ENCODE measurements at places on chromosomes 5 and 9. TPM values are rescaled to one million over a fixed set of nuclear protein-coding genes. Genes with fewer than 3 reads are reported as not detected.

EDIL3 gene
- total RNA-seq: 42.4 TPM

SGCD gene
- 7.5 TPM for total RNA-seq

JADE2 gene
- 86.7 TPM for total RNA-seq

CNTNAP3B gene
- 9.3 TPM for total RNA-seq

TRIM7 gene
- total RNA-seq: 4.9 TPM

SPATA31E1 gene
- not detected for total RNA-seq

GRCh38 chr5:107951309-107951708 lies 280.6 kb upstream of the EFNA5 start:
- DNase-seq: no peak

DNA sequence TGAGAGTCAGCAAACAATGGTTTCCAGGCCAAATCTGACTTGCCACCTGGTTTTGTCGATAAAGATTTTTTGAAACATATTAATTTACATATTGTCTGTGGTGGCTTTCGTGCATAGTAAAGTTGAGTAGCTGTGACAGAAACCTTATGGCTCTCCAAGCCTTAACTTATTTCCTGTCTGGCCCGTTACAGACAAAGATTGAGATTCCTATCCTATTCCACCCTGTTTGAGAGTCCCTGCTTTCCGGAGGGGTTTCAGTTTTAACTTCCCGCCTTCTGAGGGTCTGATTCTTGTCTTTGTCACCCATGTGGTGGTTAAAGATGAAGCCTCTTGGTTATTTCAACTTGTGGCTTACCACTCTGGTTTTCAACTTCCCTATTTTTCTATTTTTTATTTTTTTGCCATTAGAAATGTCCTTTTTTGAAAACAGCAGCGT lies 11.4 kb downstream of the OTULIN start:
- DNase-seq: no peak

GRCh38 chr9:85536076-85536475 lies 205.7 kb downstream of the AGTPBP1 start:
- DNase-seq: no peak

DNA sequence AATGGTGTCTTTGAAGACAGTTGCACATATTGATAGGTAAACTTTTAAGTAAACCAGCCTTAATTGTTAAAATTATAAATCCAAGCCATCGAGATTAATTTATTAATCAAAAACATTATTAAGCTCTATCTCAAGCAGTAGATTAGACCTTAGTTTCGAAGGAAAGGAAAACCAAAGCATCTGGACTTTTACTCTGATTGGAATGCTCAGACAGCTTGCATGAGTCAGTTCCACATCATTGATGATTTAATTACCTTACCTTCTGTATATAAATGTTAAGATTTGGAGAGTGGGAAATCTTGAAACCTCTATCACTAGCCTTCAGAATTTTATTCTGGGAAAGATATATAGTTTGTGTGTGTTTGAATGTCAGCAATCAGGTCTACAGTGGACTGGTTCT lies 23.9 kb downstream of the DCP2 start:
- DNase-seq: no peak

GRCh38 chr9:87909310-87910041 lies 8.3 kb upstream of the SPATA31C1 start:
- DNase-seq: no peak

DNA sequence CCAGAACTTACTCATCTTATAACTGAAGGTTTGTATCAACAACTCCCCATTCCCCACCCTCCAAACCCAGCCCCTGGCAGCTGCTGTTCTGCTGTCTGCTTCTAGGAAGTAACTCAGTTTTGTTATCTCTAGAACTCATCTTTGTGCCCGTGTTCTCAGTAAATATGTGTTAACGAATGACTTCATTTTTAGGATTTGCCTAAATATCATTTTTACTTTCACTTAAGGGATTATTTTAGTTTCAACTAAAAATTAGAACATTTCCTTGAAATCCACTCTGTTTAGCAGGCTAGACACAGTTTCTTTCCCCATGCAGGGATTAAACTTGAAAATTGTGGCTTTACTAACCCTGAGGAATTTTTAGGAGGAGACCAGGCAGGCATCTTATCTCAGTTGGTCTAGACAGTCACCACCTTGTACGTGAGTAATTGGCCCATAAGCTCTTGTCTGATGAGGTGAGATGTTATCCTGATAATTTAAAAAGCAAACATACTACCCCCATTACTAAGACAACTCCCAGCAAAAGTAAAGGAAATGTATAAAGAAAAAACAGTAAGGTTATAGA lies 68.2 kb upstream of the TNFAIP8 start:
- DNase-seq: no peak

- peak; percentile 70 for DNase-seq
These were observed 76.6 kb upstream of the TBCA start for GRCh38 chr5:77852514-77853352.

DNA sequence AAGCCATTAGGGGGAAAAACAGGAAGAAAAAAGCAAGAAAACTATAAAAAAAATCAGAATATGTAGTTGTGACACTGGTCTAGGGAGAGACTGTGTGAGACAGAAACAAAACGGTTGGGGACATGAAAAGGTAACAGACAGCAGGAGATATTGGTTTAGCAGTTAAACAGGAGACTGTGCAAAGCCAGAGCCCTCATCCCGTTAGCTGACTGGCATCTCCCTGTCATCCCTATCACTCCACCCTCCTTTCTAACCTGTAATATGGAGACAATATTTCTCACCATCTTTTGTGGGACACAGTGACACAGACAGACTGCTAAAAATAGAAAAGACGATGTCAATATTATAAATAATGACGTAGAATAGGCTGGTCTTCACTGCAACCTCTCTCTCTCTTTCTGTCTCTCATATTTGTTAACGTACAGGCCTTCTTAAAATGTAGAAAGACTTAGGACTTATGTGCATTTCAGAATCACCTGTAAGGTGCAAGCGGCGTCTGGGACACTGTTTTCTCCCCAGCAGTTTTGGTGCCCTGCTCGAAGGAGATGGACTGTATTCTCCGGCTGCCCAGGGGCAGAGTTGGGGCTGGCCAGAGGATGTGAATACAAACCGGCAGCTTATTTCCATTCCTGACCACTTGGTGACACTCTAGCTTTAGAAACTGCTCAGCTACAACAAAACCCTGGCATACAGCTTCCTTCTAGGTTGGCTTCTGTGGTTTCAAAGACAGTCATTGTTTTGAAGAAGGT lies 190.6 kb downstream of the MAT2B start:
- no peak for DNase-seq

DNA sequence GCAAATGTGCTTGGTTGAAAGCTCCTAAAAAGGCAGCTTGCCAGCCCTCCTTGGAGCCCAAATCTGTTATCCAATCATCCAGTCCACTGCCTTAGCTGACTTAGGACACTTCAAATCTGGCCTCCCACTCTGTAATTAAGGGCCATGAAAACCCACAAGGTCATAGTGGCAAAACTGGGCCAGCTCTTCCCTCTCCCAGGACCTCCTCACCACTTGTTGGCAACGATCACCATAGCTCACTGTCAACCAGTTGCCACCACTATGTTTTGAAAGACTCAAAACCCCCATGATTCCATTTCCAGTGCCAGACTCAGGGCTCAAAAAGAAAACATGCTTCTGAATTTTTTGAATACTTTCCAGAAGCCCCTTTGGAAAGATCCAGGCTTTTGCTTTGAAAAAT lies 107.5 kb downstream of the NREP start:
- no peak for DNase-seq

DNA sequence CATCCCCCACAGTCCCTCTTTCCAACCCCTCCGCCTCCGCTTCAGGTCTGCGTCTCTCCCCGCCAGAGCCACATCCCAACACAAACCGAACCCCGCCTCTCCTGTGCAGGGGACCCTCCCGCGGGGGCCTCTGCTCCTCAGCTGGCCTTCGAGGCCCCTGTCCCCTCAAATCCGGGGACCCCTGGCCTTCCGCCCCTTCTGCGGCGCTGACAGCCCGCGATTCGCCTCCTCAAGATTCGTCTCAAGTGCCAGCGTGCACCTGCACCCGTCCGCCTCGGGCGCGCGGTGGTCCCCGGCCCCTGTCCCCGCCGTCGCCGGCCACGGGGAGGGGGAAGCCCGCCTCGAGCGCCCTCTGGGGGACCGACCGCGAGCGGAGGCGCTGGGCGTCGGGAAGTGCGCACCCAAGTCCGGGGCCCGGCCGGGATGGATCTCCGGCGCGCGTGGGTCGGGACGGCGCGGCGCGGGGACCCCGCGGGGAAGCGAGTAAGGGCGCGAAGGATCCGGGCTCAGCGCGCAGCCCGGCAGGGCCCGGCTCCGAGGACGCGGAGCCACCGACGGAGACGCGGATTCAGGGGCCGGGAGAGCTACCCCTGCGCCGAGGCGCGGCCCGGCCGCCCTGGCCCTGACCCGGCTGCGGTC lies 623 bp downstream of the FLT4 start:
- peak; percentile 65 for DNase-seq

- peak; percentile 19 for DNase-seq
These were observed 372.9 kb upstream of the IRX2 start for GRCh38 chr5:3124410-3124809.

DNA sequence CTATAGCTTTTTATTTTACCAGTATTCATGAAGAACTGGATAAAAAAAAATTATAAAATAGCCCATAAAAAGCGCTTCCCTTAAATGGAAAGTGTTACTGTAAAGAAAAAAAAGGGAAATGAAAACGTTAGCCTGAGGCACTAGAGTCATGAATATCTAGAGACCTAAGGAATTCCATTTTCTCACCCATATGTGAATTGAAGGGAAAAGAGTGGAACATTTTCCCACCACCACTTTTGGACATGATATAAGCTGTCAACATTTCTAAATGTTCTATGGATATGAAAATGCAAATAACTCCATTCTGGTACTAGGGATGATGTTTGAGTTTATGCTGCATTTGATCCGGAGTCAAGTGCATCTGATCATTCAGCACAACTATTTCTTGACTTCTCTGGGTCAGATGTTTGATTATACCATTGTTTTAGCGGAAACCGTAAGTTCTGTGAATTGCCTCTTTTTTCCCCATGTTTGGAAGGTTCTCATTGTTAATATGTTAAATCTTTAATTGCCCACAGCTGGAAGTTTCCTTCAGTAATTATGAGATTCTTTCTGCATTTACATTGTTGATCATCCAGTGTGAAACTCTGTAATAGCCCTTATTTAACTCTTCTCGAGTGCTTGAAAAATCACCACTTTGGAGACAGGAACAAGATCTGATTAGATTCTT lies 467.4 kb upstream of the SEMA6A start:
- DNase-seq: no peak

GRCh38 chr5:36630201-36631145 lies 24.1 kb downstream of the SLC1A3 start:
- DNase-seq: no peak

DNA sequence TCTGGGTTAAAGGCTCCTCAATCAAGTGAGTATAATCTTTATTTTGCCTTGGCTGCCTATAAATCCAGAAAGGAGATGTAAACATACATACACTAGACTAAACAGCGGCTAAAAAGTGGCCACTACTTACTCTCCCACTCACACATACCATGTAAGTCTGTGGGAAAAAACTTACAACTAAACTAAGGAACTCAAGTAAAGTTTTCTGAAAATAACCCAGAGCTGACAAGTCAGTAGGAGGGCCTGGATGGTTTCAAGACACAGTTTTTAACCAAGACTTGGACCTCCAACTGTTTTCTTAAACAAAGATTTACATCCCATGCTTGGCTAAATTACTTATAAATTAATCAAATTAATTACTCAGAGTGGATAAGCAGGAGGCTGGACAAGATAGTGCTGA lies 64.5 kb downstream of the CEP120 start:
- DNase-seq: no peak

DNA sequence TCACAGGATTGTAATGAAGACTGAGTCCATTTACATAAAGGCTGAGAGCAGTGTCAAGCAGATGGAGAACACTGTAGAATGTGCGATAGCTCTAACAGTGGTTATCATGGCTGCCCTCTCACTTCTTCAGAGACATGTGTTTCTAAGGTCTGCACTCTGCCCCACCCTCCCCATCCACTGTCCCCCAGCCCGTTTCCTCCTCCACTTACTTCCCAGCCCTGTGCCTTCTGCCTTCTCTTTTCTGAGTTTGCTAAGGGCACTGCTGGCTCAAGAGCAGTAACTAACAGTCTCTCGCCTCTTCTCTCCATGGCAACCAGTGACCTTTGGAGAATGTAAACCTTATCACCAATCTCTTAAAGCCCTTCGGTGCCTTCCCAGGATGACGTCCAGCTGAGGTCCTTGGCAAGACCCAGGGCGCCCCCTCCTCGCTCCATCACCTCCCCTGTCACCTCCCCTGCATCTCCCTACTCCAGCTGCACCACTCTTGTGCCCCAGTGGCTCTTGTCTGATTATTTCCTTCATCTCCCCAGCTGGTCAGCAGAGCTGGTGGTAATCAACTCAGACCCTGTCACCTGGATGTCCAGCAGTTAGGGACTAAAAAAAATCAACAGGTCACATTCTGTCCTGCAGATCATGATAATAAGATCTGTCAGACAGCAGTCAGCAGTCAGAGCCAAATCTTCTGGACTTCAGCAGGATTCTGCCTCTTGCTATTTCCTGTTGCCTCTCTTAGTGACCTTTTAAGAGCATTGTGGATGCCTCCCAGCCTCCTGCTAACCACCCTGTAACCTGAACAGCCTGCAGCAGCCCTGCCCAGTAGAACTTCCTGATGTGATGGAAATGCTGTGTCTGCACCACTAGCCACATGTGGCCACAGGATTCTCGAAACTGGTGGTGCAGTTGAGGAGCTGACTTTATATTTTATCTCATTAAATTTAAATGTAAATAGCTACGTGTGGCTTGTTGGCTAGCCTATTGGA lies 9.0 kb downstream of the FXN start:
- DNase-seq: no peak

GRCh38 chr5:9376363-9377117 lies 169.3 kb downstream of the SEMA5A start:
- no peak for DNase-seq
